ENCODE measurements at places on chromosomes 7 and 10. TPM values are rescaled to one million over a fixed set of nuclear protein-coding genes. Genes with fewer than 3 reads are reported as not detected.

IDI2 gene
- total RNA-seq: not detected

DNA sequence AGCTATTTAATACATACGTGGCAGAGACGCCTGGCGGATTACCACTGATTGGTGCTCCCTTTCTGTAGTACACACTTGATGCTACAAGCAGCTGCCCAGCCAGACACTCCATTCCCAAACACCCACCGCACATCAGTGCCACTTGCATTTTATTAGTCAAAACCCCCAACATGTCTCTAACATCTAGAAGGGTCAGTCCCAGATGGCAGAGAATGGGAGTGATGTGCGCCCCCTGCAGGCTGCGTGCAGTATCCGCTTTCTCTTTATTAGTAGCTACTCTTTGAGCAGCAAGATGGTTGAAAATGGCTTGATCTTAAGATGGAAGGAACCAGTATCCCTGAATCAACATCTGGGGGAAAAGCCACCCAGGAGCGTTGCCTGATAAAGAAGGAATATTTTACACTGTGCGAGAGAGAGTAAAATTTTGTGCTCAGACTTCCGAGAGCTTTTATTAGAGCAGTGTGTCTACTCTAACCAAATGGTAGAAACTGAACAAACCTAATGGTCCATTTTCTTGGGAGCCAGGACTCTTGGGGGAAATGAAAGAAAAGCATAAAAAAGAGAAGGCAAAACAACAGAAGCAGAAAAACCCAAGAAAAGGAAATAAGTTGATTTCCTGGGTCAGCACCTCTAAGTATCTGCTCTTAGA is 78.3 kb downstream of the ST8SIA6 start:
- H3K4me1 ChIP-seq: peaks cover 14% of the 10 kb centered on the region
- DNase-seq: no peak
- H3K4me3 ChIP-seq: no peak overlapping the region
- H3K27me3 ChIP-seq: no peaks in the 10 kb centered on the region

- H3K27ac ChIP-seq: no peak overlapping the region
- H3K36me3 ChIP-seq: no peaks in the 10 kb centered on the region
- H3K4me3 ChIP-seq: no peak overlapping the region
- DNase-seq: no peak
These were observed 10.9 kb downstream of the MMRN2 start for GRCh38 chr10:86946213-86947155.

DNA sequence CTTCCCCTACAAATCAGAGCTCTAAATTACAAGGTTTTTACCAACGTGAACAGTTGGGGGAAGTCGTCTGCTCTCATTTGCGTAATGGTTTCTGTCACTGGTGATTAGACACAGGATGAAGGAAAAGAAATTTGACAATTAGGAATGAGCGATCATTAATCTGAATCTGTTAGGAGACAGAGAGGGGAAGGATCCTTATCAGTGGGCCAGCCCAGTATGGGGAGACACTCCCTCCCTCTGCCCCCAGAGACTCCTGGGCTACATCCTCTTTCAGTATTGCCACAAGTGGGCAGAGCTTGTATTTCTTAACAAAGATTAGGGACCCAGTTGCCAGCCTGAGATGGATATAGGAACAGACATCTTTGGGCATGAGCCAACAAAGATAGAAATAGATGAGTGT is 15.5 kb downstream of the HIF1AN start:
- peaks cover 5% of the 10 kb centered on the region for H3K36me3 ChIP-seq
- no peak overlapping the region for H3K27ac ChIP-seq
- H3K4me1 ChIP-seq: peaks cover 17% of the 10 kb centered on the region
- DNase-seq: no peak

DNA sequence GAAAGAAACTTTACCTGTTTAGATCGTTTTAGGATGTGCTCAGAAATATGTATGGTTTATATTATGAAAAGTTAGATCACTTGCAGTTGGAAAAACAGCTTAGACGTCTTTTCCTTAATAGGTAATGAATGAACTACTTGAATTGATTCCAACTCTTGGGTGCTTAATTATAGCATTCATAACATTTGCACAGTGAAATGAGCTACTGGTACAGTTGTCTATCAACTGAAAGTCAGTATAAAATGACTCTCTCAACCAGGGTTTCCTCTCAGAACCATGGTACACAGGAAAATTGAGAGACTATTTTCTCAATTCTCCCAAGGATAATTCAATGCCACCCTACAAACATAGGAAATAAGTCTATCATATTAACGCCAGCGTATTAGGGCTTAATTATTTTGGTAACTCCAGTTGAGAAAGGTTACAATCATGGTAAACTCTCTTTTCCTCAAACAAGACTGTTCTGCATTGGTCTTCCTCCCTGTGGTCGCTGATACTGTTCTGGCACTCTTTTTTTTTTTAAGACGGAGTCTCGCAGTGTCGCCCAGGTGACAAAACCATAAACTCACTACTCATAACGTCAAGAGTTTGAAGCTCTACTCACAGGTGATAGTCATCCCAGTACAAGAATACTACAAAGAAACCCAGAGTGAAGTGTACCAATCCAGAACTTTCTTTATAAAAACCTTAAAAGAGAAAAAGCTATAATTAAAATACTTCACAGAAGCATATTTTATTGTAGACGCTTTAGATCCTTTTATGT is 2.0 kb downstream of the ANLN start:
- H3K36me3 ChIP-seq: peaks cover 4% of the 10 kb centered on the region
- H3K27ac ChIP-seq: peak overlapping the region; percentile 95
- DNase-seq: no peak
- H3K4me1 ChIP-seq: peaks cover 18% of the 10 kb centered on the region
- H3K4me3 ChIP-seq: peak overlapping the region; percentile 78

CHCHD3 gene
- total RNA-seq: 102 TPM

SLC26A4 gene
- not detected for total RNA-seq

GRCh38 chr10:99685597-99685967 is 26.3 kb downstream of the ENTPD7 start:
- no peak overlapping the region for H3K27ac ChIP-seq
- no peak for DNase-seq
- no peaks in the 10 kb centered on the region for H3K4me1 ChIP-seq
- H3K27me3 ChIP-seq: no peaks in the 10 kb centered on the region
- H3K4me3 ChIP-seq: no peak overlapping the region
- H3K36me3 ChIP-seq: 0 out of 2 replicates have a peak, but pooled peaks cover 2% of the 10 kb centered on the region

DNA sequence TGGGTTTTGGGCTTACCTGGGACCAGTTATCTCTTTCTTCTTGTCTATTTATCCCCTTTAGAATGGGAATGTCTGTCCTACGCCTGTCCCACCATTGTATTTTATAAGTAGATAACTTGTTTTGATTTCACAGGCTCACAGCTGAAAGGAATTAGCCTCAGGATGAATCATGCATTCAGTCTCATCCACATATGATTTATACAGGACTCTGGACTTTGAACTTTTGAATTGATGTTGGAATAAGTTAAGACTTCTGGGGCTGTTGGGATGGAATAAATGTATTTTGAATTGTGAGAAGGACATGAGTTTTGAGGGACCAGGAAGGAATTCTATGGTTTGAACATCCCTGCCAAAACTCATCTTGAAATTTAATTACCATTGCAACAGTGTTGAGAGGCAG is 112.6 kb downstream of the AMPH start:
- no peaks in the 10 kb centered on the region for H3K36me3 ChIP-seq
- H3K4me1 ChIP-seq: no peaks in the 10 kb centered on the region
- H3K27me3 ChIP-seq: no peaks in the 10 kb centered on the region
- DNase-seq: no peak
- H3K4me3 ChIP-seq: no peak overlapping the region
- no peak overlapping the region for H3K27ac ChIP-seq

DNA sequence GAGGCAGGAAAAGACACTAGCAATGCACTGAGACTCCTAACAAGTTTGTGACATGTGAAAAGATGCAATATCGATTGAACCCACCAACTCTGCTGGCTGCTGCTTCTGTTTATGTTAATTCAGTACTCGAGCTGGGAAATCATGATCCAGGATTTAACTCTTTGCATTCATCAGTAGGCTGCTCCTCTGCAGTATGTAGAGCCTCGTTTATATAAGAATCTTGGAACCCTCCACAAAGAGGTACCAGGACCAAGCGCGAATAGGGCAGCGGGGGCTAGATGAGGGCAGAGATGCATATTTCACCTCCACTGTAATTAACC is 7.8 kb downstream of the PRKAG2 start:
- H3K36me3 ChIP-seq: no peaks in the 10 kb centered on the region
- no peak overlapping the region for H3K4me3 ChIP-seq
- H3K4me1 ChIP-seq: no peaks in the 10 kb centered on the region
- no peak for DNase-seq
- no peaks in the 10 kb centered on the region for H3K27me3 ChIP-seq
- H3K27ac ChIP-seq: no peak overlapping the region

FXYD4 gene
- total RNA-seq: not detected

DNA sequence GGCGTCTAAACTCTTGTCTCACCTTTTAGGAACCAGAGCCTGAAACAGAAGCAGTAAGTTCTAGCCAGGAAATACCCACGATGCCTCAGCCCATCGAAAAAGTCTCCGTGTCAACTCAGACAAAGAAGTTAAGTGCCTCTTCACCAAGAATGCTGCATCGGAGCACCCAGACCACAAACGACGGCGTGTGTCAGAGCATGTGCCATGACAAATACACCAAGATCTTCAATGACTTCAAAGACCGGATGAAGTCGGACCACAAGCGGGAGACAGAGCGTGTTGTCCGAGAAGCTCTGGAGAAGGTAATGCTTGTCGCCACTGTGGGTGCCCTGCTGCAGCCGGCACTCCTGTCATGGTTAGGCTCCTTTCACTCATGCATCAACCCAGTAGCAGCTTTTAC is 113.1 kb downstream of the ZMYND11 start:
- H3K4me1 ChIP-seq: no peaks in the 10 kb centered on the region
- H3K4me3 ChIP-seq: no peak overlapping the region
- no peak overlapping the region for H3K27ac ChIP-seq
- DNase-seq: no peak
- peaks cover 4% of the 10 kb centered on the region for H3K36me3 ChIP-seq

ARF5 gene
- 172 TPM for total RNA-seq

GDI2 gene
- 446 TPM for total RNA-seq

GRCh38 chr7:47763063-47763974 is 181.4 kb upstream of the TNS3 start:
- no peaks in the 10 kb centered on the region for H3K27me3 ChIP-seq
- peak overlapping the region; percentile 98 for H3K27ac ChIP-seq
- no peaks in the 10 kb centered on the region for H3K36me3 ChIP-seq
- peaks cover 44% of the 10 kb centered on the region for H3K4me1 ChIP-seq

GRCh38 chr7:150449206-150449952 is 1.1 kb upstream of the GIMAP8 start:
- no peaks in the 10 kb centered on the region for H3K4me1 ChIP-seq
- no peak for DNase-seq
- H3K36me3 ChIP-seq: no peaks in the 10 kb centered on the region

- H3K27me3 ChIP-seq: no peaks in the 10 kb centered on the region
- no peaks in the 10 kb centered on the region for H3K4me1 ChIP-seq
- no peaks in the 10 kb centered on the region for H3K36me3 ChIP-seq
These were observed 362.5 kb upstream of the PCDH15 start for GRCh38 chr10:55163388-55163979.

- no peaks in the 10 kb centered on the region for H3K4me1 ChIP-seq
- H3K27ac ChIP-seq: no peak overlapping the region
- H3K27me3 ChIP-seq: no peaks in the 10 kb centered on the region
- DNase-seq: no peak
- no peaks in the 10 kb centered on the region for H3K36me3 ChIP-seq
These were observed 225.4 kb downstream of the DKK1 start for GRCh38 chr10:52539463-52539862.

GRCh38 chr10:84552478-84552877 is 224.1 kb downstream of the CCSER2 start:
- H3K4me1 ChIP-seq: no peaks in the 10 kb centered on the region
- no peaks in the 10 kb centered on the region for H3K36me3 ChIP-seq
- H3K27ac ChIP-seq: no peak overlapping the region
- no peaks in the 10 kb centered on the region for H3K27me3 ChIP-seq
- no peak for DNase-seq

GRCh38 chr10:86961481-86962091 is 3.2 kb downstream of the SNCG start:
- H3K27me3 ChIP-seq: no peaks in the 10 kb centered on the region
- H3K27ac ChIP-seq: no peak overlapping the region
- peaks cover 19% of the 10 kb centered on the region for H3K4me1 ChIP-seq
- no peak for DNase-seq

All from Caco-2 (cell line).